SK-MEL-5 (cell line): ENCODE measurements at places on chromosomes 2 and 18.

DNA sequence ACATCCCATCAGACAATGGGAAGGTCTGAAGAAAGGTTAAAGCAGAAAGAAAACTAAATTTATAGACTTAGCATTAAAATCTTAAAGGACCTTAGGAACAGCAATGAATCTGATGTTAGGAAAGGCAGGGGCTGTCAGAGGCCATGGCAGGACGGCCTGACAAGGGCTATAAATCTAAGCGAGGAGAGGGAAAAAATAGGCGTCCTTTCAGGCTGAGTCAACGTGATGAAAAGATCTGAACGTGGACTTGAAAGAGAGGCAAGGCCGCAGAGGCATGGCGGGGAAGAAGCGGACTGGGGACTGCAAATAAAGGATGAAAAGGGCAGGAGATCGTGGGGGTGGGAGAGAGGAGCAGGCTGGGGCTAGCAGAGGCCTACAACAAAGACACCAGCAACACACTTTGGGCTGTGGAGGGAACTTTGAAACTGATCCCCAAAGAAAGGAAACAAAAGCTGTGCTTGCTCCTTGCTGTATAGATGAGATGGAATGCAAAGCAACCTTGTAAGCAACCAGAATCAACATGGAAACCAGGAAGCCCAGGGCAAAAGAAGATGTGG lies 145.6 kb downstream of the NRP2 start:
- DNase-seq = no peak

- DNase-seq = no peak
These were observed 199.2 kb downstream of the PARD3B start for GRCh38 chr2:204744506-204744905.

- no peak for DNase-seq
These were observed 71.7 kb upstream of the SIX3 start for GRCh38 chr2:44869761-44870160.

- DNase-seq = no peak
These were observed 36.6 kb upstream of the ASB1 start for GRCh38 chr2:238389988-238390589.

DNA sequence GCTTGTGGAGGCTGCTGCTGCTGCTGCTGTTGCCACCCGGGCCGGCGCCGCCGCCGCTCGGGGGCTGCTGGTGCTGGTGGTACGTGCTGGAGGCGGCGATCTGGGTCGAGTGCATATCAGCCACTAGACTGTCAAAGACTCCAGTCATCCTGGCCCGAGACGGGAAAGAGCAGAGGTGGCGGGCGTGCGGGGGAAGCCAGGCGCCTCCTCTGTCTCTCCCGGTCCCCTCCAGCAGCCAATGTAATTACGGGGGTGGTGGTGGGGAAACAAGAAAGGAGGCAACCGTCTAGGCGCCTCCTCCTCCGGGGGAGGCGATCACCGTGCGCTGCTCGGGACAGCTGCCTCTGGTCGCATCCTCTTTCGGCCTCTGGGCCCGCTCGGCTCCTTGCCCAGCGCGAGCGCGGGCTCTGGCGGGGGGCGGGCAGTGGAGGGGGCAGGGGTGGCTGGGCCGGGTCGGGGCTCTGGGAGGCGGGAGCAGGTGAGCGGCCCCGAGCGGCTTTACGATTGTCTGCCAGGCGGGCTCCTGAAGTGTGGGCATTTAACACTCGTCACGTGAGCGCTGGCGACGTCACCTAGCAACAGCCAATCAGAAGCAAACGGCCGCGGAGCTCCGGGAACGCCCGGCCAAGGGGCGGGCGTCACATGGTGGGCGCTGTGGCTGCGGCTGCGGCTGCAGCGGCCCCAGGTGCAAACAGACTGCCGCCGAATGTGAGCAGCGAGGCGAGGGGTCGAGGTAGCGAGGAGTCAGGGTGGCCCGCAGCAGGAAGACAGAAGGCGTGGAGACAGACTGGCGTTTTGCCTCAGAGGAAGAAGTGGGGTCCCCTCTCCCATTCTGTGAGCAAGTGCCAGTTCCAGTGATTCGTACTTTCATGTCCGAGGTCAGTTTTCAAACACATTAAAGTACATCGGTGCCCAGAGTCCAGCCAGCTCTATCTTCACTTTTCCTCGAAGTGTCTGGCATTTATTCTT lies at the start of gene DLX2:
TSS of gene DLX2 (minus strand) at position 510 of the 969 bp plus-strand sequence. CDS start at position 148, 362 bp downstream.
- DNase-seq = peak; percentile 91

DNA sequence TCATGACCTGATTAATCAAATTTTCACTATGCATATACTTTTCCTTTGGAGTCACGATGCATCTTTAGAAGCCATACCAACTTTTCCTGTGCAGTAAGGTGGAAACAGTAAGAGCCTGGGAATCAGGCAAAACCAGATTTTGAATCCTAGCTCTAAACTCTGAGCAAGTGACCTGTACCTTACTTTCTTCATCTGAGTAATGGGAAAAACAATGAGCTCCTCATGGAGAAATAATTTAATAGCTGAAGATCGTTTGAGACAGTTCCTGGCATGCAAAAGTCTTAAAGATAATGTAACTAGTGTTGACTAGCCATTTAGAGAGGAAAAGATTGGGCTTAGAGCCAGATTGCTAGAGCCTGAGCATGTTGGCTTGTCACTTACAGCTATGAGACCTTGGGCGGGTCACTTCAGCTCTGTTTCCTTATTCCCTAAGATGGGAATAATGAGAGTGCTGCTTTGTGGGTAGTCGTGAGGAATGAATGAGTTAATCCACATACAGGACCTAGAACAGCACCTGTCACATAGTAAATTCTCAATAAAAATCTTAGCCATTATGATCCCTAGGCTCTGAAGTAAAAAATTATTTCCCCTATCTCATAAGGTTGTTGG lies 17.7 kb upstream of the CCNYL1 start:
- DNase-seq = no peak

- DNase-seq = peak; percentile 64
These were observed 81.0 kb downstream of the SP3 start for GRCh38 chr2:173884025-173884802.

DNA sequence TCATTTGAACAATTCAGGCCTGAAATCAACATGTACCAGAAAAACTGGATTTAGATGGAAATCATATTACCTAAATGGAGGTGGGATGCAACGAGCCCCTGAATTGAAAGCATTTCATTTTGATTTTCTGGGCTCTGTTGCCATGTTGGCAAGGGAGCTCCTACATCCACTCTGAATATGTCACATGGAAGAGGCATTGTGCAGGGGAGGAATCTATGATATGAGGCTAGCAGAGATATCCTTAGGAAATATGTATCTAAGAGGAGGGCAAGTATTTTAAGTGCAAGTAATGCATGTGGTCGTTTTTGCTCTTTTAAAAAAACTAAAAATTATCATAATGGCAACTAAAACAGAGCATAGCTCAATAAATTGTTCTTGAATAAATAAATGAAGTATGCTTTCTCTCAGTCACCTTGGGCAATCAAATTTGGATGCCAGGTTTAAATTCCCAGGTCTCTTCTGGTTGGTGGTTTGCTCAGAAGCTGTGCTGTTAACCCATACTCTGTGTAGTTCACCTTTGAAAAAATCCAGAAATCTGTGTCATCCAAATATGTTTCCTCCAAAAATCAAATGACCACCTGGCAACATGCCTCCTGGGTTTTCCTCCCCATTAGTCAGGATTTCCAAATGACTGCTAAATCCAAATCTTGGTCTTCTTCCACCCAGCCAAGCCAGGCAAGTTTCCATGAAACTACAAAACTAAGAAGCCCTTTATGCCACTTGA lies 6.5 kb upstream of the LGALSL start:
- no peak for DNase-seq

GRCh38 chr2:16615687-16616615 lies 49.7 kb downstream of the CYRIA start:
- peak; percentile 29 for DNase-seq

GRCh38 chr2:30293303-30293921 lies 62.1 kb downstream of the LBH start:
- DNase-seq = no peak

- no peak for DNase-seq
These were observed 22.3 kb downstream of the SNED1 start for GRCh38 chr2:241020629-241021190.

DNA sequence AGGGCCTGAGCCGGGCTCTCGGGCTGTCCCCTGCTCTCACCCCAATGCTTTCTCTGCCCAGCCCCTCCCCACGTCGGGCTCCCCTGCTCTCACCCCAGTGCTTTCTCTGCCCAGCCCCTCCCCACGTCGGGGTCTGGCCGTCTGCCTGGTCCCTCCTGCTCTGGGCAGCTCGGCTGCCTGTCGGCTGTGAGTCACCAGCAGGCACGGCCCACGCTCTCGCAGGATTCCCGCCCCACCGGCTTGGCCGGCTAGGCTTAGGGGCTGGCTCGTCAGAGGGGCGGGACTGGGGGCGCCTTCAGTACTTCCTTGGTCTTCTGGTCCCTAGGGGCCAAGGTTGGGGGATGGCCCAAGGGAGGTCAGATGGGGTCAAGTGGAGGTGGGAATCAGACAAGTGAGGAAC lies 3.3 kb downstream of the BOK start:
- DNase-seq = no peak

GRCh38 chr2:163369111-163369510 lies 366.7 kb downstream of the FIGN start:
- DNase-seq = no peak

DNA sequence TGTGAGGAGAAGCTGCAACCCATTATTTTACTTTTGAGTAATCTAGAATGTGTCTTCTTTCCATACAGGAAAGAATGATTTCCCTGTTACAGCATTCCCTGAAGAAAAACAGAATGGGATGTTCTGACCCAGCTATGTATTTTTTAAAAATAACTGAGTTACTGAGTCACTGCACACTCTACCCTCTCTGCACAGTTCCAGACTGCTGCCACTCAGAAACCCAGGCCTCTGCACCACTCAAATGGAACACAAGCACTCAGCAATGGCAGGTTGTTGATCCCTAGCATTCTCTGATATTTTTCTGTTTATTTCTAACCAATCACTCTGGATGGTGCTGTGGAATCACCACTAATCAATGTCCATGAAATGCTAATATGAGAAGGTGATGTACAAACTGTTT lies 1300.0 kb upstream of the FAM98A start:
- no peak for DNase-seq

- DNase-seq = peak; percentile 46
These were observed 102.3 kb downstream of the MAPK4 start for GRCh38 chr18:50662177-50662576.

GRCh38 chr2:40507432-40507831 lies 55.5 kb upstream of the SLC8A1 start:
- DNase-seq = no peak

DNA sequence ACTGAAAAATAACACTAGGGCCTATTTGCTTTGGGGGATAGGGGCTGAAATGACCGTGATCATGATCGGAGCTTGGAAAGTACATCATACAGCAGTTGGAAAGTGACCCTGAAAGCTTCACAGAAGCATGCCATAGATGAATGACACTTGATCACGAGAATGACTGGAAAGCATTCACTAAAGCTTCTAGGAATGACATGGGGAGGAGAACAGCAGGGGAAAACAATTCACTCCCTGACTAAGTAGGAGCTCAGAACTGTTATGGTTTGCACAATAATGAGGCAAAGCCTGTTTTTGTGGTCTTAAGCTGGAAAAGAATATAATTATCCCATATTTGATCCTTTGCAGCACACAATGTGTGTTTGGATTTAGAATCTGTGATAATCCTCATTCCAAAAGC lies 237.5 kb downstream of the NOL4 start:
- no peak for DNase-seq

- no peak for DNase-seq
These were observed 37.0 kb upstream of the FOSL2 start for GRCh38 chr2:28355521-28356094.

GRCh38 chr2:240368781-240369331 lies 66.6 kb upstream of the GPC1 start:
- no peak for DNase-seq

DNA sequence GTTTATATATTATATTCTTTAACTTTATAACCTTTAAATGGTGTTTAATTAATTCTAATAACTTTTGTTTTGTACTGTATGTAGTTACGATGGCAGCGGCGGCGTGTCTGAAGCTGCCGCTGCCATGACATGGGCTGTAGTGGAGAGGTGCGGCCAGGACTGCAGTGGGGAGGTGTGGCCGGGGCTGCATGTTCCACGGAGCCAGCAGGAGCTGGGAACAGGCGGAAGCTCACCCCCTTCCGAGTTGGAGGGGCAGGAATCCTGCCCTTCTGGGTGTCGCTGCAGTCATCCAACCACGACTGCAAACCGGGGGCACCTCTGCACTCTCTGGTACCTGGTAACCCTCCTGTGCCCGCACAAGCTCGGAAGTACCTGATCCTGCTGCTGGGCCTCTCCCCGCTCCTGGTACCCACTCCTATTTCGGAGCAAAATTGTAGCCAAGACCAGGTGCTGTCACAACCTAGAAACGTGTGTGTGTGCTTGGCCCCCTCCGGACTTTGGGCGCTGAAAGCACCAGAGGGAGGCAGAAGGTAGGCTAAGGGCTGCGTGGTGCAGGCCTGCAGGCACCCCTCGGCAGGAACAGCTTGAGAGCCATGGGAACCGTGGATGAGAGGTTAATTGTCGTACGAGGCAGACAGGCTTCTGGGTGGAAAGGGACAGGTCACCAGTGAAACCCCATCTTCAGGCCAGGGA lies 1329.7 kb upstream of the SLC39A10 start:
- DNase-seq = no peak

DNA sequence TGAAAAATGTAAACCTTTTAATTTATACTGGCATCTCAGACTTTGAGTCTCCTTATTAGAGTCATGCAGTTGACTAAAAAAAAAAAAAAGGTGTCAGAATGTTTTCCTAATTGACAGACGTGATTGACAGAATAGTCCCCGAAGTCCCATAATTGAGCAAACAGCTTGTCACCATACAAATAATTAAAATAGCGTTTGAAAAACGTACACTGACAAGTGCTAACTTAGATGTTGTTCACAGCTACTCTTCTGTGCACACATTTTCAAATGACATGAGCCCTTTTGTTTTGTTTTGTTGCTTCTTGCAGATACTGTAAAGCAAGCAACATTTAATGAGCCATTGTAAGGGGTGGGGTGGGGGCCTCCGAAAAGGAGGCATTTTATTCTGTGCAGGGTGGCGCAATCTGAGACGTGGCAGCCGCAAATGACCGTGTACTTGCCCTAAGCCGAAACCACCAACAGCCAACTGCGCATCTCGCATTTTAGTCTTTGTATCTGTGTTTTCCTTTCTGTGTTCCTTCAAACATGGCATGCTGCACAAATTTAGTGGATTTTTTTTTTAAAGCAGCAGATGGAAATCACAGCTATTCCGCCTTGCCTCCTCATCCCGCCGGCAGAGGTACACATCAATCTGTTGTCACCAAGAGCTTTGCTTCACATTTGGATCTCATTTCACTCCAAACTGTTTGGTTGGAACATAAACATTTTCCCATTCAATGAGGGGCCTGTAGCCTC lies 52.4 kb downstream of the LPIN1 start:
- no peak for DNase-seq
